Activated T-cell treated with anti-CD3 and anti-CD28 coated beads for 24 hours (primary cell): ENCODE measurements at places on chromosomes 3 and 15.

- DNase-seq, result no peak
Measured at GRCh38 chr15:86676002-86676401, 596.3 kb downstream of the AGBL1 start.

DNA sequence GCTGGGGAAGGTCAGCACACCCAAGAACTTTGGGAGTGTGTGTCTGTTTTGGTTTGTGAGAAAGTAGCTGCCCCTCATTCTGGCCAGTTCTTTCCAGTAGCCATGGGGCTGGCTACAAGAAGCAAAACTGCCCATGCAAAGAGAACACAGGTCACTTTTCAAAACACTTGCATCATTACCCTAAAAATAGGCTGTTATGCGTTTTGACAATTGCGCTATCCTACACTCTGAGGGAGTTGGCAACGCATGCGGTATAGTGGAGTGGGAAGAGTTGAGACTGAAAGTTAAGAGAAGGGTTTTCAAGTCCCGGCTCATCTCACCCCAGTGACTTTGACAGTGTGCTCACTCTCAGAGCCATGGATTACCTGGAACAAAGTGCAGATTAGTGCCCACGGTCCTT, 41.8 kb upstream of the MYZAP start:
- DNase-seq, result no peak

DNA sequence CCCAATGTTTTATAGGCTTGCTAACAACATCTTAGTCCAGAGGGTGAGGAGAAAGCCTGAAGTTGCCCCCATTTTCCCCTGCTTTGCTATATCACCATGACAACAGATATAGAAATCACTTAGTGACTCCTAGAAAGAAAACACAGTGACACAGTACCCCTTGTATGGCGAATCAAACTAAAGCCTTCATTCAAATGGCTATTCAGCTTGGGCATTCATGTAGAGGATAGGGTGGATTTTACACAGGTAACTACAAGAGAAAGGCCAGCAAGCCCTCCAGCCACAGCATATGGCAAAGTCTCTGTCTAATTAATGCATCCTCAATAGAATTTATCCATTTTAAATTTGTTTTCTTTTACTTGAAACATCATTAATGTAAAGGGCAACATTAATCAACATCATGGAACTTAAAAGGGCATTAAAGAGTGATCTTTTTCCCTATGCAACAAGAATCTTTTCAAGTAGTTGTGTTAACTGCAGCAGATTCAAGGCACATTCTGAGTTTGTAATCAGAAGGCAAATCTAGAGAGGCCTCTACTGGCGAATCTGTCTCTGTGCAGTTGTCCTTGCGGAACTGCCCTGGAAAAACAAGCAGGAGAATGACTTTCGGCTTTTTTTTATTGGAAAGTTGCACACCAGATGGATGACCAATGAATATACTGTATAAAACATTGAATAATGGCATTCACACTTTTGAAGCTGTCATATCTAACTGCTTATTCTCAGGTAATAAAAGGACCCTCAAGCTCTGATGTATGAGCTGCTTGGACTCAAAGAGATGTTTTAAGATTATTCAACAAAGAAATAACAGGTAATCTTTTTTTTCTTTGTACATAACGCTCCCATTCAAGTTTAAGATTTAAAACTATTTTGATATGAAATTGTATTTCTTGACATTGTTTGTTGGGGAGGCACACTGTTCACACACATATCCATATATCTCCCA, 621.7 kb upstream of the AGTR1 start:
- no peak for DNase-seq

GRCh38 chr3:17551333-17551732, 191.1 kb downstream of the TBC1D5 start:
- no peak for DNase-seq

DNA sequence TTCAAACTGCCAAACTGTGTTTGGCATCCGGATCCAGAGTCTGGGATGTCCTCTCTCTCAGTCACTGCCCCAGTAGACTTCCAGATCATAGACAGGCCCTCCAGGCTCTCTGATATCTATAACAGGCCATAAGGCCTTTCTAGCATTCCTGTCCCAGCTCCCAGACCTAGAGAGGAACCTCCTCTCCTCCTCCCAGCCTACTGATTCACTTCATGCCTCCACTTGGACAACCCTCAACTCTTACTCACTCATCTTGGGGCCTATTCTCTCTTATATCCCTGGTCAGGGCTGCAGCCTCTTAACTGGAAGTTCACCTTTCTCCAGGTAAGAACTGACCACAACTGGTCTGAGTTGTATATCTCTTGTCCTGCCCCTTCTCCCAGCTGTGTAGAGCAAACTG, 253.7 kb upstream of the TRIM42 start:
- DNase-seq, result no peak

GRCh38 chr3:146161663-146162002, 649 bp upstream of the PLOD2 start:
- DNase-seq, result no peak

GRCh38 chr3:177379045-177379444, 181.8 kb upstream of the TBL1XR1 start:
- DNase-seq, result no peak

DNA sequence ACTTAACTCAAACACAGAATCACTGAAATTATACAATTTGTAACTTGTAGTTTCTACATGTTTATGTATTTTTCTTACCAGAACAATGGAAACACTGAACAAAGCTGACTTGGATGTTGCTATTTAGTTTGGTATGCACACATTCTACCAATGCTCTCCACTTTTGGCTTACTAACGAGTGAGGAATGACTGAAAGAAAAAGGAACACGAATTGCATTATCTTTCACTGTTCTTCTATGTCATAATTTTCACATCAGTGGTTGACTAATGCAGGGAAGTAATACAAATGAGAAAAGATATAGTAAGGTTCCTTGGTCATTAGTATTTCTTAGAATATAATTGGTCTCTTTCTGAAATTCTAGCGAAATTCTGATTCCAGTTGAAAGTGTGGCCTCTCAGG, 9.8 kb upstream of the CNTN3 start:
- no peak for DNase-seq

GRCh38 chr3:101011136-101011535, 17.9 kb upstream of the ABI3BP start:
- DNase-seq, result no peak

GRCh38 chr3:44482721-44483120, 5.3 kb upstream of the ZNF445 start:
- DNase-seq, result no peak

DNA sequence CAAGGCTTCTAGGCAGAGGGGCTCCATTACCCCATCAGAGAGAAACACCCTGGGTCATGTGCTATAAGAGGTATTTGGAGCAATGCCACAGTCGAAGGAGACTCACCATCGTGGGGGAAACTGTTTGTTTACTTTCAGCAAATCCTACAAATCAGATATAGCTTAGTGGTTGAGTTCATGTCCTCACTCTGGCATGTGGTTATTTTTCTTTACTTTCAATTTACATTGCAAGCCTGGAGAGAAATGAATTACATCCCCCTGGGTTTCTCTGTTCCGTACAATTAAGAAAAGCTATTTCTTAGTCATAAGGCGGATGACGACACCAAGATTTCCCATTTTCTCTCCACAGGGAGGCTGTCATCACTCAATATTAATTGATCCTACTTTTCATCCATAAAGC, 36.9 kb downstream of the RFTN1 start:
- DNase-seq, result no peak

DNA sequence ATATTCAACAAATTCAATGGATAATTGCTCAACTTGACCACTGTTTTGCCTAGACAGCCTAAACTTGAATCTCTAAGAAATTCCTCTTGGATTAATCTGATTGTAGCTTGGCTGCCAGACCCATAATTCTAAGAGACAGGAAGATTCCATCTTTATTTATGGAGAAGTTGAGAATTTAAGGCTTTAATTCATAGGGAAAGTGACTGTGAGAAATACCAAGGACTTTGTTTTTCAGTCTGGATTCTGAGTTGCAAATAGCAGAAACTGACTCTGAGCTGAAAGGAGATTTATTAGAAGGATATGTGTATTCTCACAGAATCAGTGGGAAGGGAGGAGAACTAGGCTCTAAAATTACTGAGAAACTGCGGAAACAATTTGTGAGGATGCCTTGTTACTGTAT, 195.7 kb downstream of the OXSM start:
- no peak for DNase-seq

DNA sequence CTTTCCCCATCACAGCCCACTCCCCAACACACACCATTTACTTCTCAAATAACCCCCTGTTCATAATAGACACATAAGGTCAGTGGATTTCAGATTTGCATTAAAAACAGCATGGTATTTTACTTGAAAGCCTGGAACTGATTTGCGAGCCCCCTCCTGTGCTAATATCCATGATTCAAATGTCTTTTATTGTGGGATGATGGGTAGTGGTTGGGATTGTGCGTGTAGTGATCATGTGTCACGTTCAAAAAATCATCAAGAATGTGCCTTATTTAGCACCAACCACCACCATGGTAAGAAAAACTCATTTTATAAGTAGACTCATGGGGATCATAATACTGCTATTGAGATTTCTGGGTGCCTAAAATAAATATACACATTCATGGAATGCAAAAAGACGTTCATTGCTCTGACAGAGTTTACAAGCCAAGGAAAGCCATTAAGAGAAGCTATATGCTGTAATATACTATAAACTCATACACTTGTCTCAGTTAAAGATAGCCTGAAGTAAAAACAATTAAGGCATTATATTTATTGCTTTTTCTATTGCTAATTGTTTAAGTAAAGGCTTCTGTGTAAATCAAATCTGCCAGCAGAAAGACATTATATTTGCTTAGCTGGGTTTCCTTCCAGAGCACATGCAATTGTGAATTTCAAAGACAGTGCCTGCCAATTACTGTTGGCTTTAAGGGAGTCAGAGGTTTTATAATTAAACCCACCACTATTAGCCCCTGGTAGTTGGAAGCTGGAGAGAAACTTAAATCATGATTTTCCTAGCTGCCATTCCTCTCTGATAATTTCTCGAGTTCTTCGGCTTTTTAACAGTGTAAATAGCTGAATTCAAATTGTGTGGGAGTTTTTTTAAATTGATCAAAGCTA, 4.0 kb downstream of the TRAT1 start:
- no peak for DNase-seq
